GM23248 (cell line): ENCODE measurements at places on chromosomes 7 and 10.

- H3K27ac ChIP-seq = no peak overlapping the region
- H3K4me1 ChIP-seq = peaks cover 28% of the 10 kb centered on the region
- 0 out of 2 replicates have a peak, but pooled peaks cover 6% of the 10 kb centered on the region for H3K27me3 ChIP-seq
- DNase-seq = peak; percentile 91
Observed at GRCh38 chr7:537911-538634, 18.4 kb upstream of the PDGFA start.

DNA sequence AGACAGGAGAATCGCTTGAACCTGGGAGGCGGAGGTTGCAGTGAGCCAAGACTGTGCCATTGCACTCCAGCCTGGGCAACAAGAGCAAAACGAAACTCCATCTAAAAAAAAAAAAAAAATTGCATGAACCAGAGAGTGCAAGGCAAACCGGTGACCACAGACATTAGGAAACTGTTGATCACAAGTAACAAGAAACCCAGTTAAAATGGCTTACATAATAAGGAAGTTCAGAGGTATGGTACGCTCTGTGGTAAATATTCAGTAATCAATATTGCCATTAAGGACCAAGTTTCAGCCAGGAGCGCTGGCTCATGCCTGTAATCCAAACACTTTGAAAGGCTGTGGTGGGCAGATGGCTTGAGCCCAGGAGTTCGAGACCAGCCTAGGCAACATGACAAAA, 9.2 kb upstream of the NT5C2 start:
- peaks cover 7% of the 10 kb centered on the region for H3K4me1 ChIP-seq
- H3K27ac ChIP-seq = no peak overlapping the region
- no peaks in the 10 kb centered on the region for H3K27me3 ChIP-seq
- no peak overlapping the region for H3K4me3 ChIP-seq

DNA sequence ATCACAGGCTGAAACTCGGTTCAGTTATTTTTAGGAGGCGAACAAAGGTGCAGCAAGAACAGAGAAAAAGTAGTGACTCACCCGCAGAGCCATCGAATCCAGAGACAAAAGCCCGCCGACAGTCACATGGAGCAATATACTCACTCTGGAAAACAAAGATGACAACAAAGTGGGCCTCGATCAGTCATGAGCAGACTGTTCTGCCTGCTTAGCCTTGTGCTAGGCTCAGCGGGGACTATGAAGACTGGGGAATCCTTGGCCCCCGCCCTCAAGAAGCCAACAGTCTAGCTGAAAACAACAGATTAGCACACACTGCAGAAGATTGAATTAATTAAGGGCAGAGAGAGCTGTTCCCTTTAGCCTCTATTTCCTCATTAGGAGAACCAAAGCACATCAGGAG, 30.4 kb downstream of the XPNPEP1 start:
- DNase-seq = peak; percentile 93
- peak overlapping the region; percentile 24; the same call in 1 of the 2 replicates for H3K4me3 ChIP-seq
- peaks cover 4% of the 10 kb centered on the region; the same call in 1 of the 2 replicates for H3K36me3 ChIP-seq
- H3K4me1 ChIP-seq = peaks cover 63% of the 10 kb centered on the region

DNA sequence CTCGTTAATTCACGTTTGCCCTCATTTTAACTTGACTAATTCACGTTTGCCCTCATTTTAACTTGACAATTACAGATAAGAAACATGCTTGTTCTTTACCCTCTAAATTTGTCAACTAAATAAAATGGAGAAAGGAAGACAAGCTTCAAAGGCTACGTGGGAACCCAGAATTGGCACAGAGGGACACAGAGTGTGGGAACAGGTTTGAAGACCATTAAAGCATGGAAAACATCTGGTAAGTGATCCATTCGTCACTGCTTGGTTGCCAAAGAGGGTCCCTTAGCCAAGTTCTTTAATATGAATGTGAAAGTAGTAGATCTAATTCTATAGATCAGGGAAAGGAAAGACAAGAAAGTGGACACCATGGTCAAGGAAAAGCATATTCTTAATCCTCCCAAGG, 57.2 kb downstream of the ITIH5 start:
- DNase-seq = no peak
- no peaks in the 10 kb centered on the region for H3K27me3 ChIP-seq
- H3K27ac ChIP-seq = no peak overlapping the region
- no peak overlapping the region for H3K4me3 ChIP-seq

DNA sequence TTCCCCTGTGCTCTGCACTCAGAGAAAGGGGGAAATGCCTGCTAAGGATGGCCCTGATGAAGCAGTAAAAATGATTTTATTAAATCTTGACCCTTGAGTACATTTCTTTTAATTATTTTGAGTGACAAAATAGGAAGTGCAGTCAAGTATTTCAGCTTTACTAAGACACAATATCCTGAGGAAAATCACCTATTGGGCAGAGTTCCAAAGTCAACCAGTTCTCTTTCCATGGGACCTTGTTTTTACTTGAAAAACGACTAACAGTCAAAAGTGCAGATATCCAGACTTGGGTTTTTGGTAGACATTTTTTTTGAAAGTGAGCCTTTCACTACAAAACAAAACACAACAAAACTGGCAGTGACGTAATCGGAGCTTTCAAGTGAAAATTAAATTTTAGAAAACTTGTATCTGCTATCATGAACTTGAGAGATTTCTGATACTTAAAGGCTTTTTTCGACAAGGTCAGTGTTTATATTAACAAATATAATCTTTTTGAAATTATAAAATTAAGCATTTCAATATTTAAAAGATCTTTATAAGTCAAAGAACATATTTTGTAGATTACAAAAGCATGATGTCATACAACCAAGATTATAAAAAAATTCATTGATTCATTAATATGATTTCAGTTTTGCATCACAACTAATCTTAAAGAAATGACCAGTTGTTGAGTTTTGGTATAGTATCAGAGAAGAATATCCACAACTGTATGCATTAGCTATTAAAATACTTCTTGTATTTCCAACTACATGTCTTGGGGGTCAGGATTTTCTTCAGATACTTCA, 513.8 kb upstream of the AKR1E2 start:
- H3K4me1 ChIP-seq = peaks cover 22% of the 10 kb centered on the region
- H3K27ac ChIP-seq = no peak overlapping the region
- H3K27me3 ChIP-seq = no peaks in the 10 kb centered on the region
- H3K36me3 ChIP-seq = no peaks in the 10 kb centered on the region
- no peak for DNase-seq

DNA sequence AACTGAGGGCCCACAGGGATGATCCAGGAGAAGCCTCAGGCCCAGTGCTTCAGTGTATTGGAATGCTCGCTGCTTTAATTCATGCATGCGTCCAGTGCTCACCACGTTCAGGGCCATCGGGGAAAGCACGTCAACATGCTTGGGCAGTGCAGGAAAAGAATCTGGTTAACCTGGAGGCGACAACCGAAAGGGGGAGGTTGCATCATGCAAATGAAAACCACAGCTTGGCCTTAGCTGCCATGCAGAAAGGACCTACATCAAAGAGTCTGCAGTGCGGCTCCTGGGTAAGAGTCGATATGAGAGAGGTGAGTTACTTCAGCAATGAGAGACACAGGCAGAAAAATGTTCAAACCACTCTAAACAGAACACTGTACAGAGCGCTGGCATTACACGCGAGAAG, 440.1 kb downstream of the KCNMA1 start:
- no peaks in the 10 kb centered on the region for H3K27me3 ChIP-seq
- H3K27ac ChIP-seq = no peak overlapping the region
- DNase-seq = no peak
- H3K36me3 ChIP-seq = no peaks in the 10 kb centered on the region

DNA sequence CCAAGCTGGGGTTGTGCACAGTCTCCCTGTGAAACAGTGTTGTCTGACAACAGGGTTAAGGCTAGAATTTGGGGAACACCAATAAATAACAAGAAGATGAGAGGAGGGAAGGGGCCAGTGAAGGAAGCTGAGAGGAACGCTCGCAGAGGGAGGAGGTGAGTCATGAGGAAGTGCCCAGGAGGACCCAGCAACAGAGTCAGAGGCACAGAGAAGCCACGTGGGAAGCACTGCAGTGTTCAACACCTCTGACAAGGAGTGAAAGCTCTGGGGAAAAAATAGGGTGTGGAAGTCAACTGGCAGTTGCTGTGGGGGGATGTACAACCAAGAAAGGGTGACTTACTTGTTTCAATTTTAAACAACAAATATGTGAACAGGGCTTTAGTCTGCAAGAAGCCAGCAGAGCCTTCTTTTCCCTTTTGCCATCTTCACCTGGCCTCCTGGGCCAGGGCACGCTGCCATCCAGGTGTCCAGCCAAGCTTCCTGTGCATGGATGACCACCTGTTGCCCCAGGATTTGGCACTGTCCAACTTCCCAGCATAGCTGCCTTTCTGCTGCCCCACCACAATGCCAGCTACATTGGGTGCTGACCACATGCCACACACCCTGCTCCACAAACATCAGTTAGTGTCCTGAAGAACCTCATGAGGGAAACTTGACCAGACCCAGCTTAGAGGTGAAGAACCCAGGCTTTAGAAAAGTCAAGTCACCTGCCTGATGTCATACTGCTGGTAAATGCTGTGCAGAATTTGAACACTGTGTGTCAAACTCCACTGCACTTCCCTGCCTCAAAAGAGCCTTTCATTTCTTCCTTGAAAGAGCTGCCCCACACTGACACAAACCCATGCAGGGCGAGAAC, 69.6 kb downstream of the ATXN7L1 start:
- peak; percentile 92 for DNase-seq
- no peaks in the 10 kb centered on the region for H3K27me3 ChIP-seq
- H3K4me3 ChIP-seq = no peak overlapping the region
- peak overlapping the region; percentile 13; the same call in 1 of the 2 replicates for H3K27ac ChIP-seq
- peaks cover 18% of the 10 kb centered on the region for H3K4me1 ChIP-seq
- H3K36me3 ChIP-seq = no peaks in the 10 kb centered on the region

GRCh38 chr10:110094786-110095185, 87.0 kb downstream of the ADD3 start:
- H3K4me1 ChIP-seq = peaks cover 14% of the 10 kb centered on the region; the same call in 1 of the 2 replicates
- H3K27ac ChIP-seq = no peak overlapping the region
- DNase-seq = no peak
- H3K27me3 ChIP-seq = no peaks in the 10 kb centered on the region

DNA sequence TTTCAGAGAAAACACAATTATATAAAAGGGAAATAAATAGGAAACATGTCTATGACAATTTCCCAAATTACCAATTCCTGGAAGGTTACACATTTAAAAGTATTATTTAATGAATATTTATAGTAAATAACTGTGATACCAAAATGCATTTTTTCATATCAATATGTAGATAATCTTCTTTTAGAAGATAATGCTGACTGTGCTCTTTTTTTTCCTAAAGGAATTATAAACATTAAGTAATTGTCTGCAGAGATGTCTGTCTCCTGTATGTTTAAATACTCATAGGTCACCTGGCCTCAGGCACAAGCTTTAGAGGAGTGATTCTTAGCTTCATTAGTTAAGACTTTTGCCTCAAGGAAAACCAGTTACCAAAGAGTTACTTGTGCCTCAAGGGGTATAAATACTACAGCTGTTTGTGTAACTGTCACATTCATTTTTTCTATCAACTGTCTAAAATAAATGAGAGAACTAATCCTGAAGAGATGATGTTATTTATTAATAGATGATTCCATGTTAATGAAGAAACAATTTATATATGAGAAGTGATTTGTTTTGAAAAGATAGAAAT, 77.1 kb downstream of the DNAJC1 start:
- peak overlapping the region; percentile 50 for H3K4me3 ChIP-seq
- H3K27me3 ChIP-seq = no peaks in the 10 kb centered on the region
- peak overlapping the region; percentile 60 for H3K27ac ChIP-seq

GRCh38 chr10:126654579-126654978, 15.9 kb downstream of the C10orf90 start:
- no peak overlapping the region for H3K4me3 ChIP-seq
- H3K36me3 ChIP-seq = no peaks in the 10 kb centered on the region
- DNase-seq = no peak
- H3K27ac ChIP-seq = no peak overlapping the region
- H3K4me1 ChIP-seq = no peaks in the 10 kb centered on the region

GRCh38 chr10:22252224-22252800, 34.5 kb upstream of the EBLN1 start:
- no peaks in the 10 kb centered on the region for H3K27me3 ChIP-seq
- DNase-seq = peak; percentile 70

DNA sequence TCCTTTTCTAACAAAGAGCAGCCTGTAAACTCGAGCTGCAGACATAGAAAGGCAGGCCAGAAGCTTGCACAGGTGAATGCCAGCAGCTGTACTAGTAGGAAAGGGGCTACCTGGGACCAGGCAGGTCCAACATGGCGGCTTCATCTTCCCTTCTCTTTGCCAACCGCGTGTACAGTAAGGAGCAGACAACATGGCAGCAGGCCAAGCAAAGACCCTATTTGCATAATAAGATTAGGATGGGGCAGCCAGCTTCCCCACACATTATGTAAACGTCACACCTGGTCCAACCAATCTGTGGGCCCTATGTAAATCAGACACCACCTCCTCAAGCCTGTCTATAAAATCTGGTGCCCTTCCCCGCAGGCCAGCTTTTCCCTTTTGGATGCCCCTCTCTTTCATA, 1186.5 kb upstream of the AUTS2 start:
- no peak overlapping the region for H3K27ac ChIP-seq
- no peak for DNase-seq
- no peaks in the 10 kb centered on the region for H3K27me3 ChIP-seq

DNA sequence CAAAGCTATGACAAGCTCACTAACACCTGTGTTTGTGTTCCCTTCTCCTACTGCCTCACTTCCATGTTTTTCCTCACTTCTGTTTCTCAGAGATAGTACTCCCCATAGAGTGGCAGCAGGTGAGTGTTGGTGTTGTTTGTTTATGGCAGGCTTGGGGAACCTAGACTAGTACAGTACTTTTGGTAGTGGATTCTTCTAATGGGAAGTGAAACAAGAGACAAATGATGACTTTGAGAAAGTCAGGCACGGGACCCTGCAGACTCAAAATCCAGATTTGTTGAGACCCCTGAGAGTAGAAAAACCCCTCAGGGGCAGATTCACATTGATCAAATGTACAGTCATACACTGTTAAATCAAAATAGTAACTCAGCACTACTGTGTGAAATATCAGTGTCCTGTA, 6.4 kb upstream of the CFAP69 start:
- no peaks in the 10 kb centered on the region for H3K27me3 ChIP-seq
- no peak overlapping the region for H3K4me3 ChIP-seq
- DNase-seq = no peak
- H3K36me3 ChIP-seq = peaks cover 7% of the 10 kb centered on the region; the same call in 1 of the 2 replicates
- no peaks in the 10 kb centered on the region for H3K4me1 ChIP-seq

- H3K36me3 ChIP-seq = no peaks in the 10 kb centered on the region
- H3K27ac ChIP-seq = no peak overlapping the region
- H3K4me3 ChIP-seq = no peak overlapping the region
Observed at GRCh38 chr7:142859829-142860228, 5.0 kb downstream of the EPHB6 start.
